ELF-1 (cell line): ENCODE measurements at places on chromosomes 12 and 14.
A peak's percentile ranks its signal among the peaks of the same experiment; 100 is the strongest.

DNA sequence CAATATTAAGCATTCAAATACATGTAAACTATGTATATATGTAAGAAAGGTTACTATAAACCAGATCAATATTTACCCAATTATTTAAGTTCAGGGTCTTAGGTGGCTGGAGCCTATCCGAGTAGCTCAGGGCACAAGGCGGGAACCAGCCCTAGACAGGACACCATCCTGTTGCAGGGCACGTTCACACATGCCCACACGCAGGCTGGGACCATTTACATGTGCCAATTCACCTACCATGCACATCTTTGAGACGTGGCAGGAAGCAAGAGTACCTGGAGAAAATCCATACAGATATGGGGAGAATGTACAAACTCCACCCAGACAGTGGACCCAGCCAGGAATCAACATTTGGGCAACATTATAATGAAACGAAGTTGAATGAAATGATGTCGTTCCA lies 263.0 kb upstream of the E2F7 start:
- no peak for DNase-seq

DNA sequence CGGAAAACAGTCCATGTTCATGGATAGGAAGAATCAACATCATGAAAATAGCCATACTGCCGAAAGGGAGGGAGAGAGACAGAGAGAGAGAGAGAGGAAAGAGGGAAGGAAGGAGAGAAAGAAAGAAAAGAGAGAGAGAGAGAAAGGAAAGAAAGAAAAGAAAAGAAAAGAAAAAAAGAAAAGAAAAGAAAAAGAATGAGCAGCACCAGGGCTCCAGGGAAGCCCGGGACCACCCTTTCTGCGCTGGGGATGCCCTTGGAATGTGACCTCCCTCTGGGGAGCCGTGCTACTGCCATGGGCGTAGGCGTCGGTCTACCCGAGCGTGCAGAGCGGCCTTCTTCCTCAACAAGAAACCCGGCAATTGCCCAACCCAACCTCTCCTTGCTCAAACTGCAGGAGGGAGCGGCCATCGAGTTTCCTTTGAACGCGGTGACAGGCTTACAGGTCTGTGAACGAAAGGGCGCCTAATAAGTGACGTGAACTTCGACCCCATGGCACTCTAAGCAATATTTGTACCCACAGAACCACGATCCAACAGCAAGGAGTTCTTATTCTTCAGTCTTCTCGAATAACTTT lies 16.9 kb downstream of the OR6S1 start:
- peak; percentile 88 for DNase-seq

DNA sequence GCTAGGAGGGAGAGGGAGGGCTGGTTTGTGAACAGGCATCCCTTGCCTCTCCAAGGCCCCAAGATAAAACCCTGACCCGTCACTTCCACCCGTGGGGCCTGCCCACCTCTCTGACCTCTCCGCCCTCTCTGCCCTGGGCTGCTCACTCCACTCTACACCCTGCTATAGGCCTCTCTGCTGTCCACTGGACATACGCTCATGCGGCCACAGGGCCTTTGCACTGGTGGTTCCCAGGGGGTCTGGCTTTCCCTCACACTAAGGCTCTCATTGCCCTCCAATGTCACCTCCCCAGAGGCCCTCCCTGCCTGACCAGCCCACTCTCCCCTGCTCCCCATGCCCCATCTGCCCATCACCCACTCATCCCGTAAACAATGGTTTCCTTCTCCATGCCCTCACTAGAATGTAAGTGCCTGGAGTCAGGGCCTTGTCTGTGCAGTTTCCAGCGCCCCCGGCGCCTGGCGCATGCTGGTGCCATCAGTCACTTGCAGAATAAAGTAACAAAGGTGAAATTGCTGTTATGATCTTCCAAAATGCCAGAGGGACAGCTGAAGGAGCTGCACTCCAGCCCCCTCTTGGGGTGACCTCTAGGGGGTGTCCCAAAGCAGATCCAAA lies 73.6 kb downstream of the RFLNA start:
- no peak for DNase-seq

DNA sequence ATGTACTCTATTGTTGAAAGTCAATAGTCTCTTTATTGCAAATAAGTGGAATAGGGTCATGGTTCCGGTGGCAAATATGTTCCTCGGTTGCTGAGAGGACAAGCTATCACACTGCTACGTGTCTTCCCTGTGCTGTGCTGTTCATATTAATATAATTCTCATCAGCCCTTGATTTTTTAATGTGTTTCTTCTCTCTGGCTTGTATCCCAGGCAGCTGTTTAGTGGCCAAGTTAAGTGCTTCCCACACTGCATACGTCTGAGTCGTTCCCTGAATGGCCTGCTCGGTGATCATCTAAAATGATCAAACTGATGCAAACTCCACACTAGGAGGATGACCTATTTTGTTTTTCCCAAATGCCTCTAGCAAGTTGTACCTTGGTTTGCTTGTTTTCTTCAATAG lies 186.4 kb downstream of the ANO6 start:
- no peak for DNase-seq

- DNase-seq = no peak
These were observed 64.7 kb downstream of the PPP2R5E start for GRCh38 chr14:63478437-63478852.

DNA sequence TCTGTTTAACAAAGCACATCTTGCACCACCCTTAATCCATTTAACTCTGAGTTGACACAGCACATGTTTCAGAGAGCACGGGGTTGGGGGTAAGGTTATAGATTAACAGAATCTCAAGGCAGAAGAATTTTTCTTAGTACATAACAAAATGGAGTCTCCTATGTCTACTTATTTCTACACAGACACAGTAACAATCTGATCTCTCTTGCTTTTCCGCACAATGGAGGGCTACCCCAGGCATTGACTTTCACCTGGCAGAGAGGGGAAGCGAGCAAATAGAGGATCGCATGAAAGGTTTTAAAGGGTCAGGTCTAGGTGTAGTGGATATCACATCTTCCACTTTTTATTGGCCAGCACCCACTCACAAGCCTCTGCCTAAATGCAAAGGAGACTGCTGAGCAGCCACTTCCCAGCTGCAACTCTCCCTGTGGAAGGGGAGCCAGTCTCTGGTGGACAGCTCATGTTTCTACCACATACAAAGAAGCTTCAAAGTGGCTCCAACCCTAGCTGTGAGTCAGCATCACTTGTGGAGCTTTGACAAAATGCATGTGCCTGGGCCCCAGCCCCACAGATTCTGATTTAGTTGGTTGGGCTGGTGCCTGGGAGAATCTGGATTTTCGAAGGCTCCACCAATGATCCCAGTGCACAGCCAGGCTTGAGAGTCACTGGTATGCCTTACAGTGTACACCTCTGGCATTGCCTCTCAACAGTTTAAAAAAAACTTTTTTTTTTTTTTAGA lies 7.2 kb upstream of the FNTB start:
- peak; percentile 73 for DNase-seq

GRCh38 chr12:124830306-124830705 lies 33.4 kb downstream of the SCARB1 start:
- DNase-seq = no peak

DNA sequence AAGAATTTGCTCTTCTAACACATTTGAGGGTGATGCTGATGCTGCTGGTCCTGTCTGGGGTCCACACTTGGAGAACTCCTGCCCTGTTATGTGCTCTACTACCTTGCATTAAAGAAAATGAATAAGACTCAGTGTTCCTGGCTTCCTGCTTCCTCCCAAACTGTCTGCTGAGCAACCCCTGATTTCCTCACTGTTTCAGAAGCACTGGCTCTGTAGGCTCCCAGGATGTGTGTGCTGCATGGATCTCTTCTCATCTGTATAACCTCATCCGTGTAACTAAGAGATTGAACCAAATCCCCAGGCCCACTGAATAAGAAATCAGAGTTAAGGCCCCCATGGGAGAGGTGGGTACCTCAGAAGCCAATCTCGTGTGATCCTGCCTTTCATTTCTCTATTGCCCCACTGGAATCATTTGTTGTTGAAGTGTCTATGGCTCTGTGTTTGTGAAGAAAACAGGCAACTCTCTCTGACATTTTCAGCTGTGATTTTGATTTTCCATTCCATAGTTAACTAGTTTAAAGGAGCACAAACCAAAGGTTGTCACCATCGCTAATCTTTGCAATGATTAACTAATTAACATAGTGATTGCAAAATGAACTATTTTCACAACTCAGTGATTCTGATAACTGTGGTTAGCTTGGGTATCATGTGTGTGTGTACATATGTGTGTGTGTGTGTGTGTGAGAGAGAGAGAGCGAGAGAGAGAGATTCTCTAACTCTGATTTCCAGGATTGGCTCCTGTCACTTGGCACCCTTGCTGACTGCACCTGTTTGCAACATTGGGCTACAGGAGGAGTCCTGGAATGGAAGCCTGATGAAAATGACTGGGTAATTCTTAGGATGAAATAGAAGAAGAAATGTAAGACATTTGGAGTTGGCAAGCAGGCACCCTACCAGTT lies 196.2 kb downstream of the SLC38A4 start:
- DNase-seq = no peak
